ELR (cell line): ENCODE measurements at places on chromosomes 2 and 18.

DNA sequence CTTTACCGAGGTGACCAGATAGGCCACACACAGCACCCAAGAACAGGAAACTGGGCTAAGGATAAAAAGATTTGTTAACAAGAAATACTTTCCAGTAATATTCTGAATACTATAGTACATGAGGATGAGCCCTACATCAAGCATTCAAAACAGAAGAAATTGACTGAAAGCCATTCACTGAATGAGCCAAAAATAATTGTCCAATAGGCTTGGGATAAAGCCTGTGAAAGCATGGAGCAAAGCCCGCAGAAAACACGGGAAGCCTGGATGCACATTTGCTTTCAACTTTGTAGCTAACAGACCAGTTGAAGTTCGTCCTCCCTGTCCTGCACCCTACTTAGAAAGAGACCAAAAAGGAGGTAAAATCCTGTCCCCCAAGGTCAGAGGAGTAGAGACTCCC lies 56.3 kb downstream of the DIPK1C start:
- DNase-seq = no peak

GRCh38 chr2:28423856-28424605 lies 31.4 kb downstream of the FOSL2 start:
- no peak for DNase-seq

GRCh38 chr2:207474863-207475485 lies 54.8 kb upstream of the CREB1 start:
- DNase-seq = peak; percentile 77

GRCh38 chr2:182210669-182211068 lies 216.2 kb downstream of the PDE1A start:
- no peak for DNase-seq

GRCh38 chr2:63530704-63531279 lies 57.5 kb downstream of the WDPCP start:
- DNase-seq = no peak

- peak; percentile 91 for DNase-seq
Measured at GRCh38 chr2:11738589-11739436, 7.6 kb upstream of the LPIN1 start.

DNA sequence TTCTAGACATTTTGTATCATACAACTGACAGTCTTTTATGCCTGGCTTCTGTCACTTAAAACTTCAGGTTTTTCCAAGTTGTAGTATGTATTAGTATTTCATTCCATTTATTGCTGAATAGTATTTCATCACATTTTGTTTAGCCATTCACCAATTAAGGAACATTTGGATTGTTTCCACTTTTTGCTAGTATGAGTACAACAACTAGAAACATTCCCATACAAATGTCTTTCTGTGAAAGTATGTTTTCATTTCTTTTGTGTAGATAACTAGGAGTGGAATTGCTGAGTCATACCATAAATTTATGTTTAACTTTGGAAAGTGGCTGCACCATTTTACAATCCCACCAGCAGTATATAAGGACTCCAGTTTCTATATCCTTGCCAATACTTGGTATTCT lies 135.9 kb downstream of the ATAD2B start:
- DNase-seq = peak; percentile 23

DNA sequence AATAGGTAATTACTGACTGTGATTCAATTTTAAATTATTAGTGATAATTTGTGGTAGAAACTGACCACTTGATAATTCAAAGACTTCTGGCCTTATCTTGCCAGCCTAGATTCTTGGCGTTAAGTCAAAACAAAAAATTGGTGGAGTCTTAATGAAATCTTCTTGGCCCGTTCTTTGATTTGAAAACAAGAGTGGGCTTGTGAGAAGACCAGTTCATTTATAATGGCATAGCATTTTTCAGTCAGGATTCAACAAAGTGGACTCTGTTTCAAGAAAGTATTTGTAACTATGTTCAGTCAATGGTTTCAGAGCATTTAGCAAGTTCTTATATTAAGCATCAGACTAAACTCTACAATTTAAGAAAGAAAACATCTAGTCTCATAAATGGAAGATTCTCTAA lies 26.0 kb downstream of the ITGA4 start:
- DNase-seq = no peak

DNA sequence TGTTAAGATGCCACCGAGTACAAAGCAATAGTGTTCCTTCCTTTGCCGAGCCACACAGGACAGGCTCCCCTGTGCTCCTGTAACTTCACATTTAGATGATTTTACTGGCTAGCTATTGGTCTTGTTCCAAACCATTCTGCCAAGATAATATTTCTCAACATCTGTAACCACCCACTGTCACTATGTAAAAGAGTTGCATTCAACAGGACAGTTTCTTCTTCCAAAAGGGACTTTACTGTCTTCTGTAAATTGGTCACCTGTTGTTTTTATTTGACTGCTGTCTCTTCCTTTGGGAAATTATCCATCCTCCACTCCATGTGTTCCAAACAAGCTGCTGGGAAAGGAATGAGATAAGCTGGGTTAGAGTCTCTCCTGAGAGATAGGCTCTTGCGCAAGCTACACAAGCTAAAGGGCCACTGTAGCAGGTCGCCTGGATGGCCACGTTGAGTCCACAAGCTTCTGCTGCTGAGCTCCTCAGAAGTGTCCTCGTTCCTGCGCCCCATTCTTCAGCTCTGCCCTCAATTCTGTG lies 14.4 kb upstream of the BZW1 start:
- no peak for DNase-seq

DNA sequence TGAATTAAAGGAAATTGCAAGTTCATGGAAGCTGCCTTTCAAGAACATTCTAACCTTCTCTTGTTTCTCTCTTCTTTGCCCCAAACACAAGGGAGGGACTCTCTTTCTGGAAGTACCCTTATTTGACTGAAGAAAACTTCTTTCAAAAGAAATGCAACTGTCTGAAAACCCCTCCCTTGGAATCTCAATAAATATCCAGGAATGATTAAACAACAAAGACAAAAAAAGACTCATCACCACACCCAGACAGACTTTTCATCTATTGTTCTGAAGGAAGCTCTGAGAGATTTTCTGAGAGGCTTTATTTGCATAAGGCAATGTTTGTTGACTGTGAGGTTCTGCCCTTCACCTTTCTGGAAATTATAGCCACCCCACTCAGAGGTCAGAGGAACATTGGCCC lies 1260.9 kb downstream of the LRP1B start:
- no peak for DNase-seq

DNA sequence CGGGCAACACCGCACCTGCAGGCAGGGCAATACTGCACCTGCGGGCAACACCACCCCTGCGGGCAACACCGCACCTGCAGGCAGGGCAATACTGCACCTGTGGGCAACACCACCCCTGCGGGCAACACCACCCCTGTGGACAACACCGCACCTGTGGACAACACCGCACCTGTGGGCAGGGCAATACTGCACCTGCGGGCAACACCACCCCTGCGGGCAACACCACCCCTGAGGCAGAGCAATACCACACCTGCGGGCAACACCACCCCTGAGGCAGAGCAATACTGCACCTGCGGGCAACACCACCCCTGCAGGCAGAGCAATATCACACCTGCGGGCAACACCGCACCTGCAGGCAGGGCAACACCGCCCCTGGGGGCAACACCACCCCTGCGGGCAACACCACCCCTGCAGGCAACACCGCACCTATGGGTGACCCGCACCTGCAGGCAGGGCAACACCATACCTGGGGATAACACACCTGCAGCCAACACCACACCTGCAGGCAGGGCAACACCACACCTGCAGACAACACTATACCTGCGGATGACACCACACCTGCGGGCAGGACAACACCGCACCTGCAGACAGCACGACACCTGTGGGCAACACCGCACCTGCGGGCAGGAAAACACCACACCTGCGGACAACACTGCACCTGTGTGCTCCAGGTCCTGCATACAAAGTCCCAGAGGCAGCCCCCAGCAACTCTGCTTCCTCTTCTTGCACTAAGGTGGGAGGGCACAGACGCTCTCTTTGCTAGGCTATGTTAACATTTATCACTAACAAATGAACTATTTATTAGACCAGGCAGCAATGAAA lies 57.7 kb downstream of the EIPR1 start:
- no peak for DNase-seq

DNA sequence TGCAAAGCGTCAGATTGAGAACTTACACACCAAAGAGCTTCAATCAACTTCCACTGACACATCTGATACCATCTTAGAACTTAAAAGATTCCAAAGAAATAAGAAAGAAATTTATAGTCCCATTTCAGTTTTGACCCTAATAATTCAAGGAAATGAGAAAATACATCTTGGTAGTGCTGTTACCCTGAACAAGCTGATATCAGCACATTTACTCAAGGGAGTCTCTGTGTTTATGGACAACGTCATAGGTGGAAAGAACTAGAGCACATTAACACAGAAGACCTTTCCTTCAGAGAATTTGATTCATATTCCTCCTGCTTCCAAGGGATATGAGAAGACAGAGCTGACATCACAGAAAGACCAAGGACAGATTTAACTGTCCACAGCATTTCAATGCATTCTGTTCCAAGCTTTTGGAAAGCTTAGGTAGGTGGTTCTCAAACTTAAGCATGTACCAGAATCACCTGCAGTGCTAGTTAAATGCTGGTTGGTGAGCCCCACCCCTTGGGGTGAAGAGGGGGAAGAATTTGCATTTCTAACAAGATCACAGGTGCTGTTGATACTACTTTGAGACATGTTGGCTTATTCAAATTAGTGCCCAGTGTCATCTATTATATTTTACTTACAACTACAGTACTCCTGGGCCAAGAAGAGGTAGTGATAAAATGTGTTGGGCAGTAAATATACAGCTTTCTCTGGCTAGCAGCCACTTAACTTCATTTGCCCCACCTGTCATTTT lies 59.8 kb downstream of the LDAH start:
- DNase-seq = no peak

DNA sequence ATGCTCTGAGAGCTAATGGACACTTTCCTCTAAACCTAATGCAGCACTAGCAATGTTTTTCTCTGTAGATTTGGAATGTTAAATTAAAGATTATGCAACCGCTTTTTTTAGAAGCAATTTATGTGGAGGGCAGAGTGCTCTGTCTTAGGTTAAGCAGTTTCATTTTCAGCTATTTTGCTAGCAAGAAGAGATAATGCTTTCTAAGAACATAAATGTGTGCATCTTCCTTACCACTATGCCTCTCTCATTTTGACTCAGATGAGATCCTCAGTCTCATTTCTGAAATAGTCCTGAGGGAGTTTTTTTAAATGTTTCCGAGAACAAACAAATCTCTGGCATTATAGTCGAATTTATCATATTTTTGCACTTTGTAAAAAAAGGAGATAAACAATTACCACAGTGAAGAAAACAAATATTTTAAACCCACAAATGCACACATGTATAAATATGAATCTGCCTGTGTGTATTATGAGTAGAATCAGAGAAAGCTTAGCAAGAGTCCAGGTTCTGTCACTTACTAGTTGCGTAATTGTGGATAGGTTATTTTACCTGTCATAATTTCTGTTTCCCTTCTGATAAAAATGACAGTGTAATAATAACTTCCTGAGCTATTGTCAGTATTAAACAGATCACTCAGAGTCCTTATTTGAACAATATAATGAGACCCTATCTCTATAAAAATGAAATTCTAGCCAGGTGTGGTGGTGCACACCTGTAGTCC lies 207.7 kb upstream of the CRIM1 start:
- DNase-seq = no peak

GRCh38 chr2:75602724-75603342 lies 42.1 kb upstream of the EVA1A start:
- peak; percentile 96 for DNase-seq

DNA sequence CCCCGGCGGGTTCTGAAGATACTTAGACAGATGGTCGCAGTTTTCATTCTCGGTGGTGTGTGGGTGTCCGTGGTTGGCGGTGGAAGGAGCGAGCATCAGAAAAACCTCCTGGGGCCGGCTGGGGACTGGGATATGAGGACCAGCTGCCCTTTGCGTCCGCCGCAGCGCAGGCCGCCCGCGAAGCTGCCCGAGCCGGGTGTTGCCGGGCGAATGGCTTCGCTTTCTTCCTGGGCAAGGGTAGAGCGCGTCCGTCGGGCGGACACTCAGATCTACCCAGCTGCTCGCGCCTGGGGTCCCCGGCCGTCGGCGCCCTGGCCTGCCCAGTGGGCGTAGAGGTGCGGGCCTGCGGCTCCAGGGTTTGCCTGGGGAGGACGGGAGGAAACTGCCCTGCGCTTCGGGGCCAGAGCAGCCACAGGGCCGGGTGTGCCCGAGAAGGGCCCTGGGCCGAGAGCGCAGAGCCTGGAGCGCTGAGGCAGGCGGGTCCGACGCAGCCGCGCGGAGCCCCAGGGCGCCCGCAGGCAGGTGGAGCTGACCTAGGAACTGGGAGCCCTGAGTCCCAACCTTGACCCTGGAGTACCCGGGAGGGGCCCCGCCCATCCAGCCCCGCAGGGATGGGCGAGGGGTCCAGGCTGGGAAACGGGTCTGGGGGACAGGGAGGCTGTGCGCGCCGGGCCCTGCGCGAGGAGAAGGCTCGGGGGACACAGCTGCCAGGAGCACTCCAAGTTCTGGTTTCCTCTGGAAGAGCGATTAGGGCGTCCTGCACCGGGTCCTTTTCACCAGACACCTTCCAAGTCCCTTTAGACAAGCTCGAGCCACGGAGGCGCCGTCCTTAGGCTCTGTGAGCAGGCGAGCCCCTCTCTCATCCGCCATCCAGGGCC lies 1.3 kb downstream of the TWIST2 start:
- DNase-seq = peak; percentile 64

GRCh38 chr2:173030561-173031490 lies 44.8 kb upstream of the MAP3K20 start:
- DNase-seq = no peak

DNA sequence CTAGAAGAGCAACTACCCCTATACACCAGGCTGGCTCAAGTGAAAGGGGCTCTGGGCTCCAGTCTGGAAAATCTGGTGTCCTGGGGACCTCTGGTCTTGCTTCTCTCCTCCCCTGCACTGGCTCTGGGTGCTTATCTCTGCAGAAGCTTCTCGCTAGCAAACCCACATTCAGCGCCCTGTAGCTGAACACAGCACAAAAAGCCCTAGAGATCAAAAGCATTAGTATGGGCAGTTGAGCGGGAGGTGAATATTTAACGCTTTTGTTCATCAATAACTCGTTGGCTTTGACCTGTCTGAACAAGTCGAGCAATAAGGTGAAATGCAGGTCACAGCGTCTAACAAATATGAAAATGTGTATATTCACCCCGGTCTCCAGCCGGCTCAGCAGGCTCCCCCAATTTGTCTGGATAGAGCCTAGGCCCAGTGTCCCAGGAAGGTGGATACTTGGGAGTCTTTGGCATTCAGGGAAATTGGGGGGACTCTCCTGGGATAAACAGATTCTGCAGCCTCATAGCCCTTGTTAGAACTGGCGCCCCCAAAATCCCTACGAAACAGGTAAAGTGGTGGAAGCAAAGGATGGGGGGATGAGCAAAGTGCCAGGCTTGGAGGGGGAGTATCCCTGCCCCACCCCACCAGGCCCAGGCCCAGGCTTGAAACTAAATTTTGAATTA lies 2.5 kb upstream of the HOXD4 start:
- no peak for DNase-seq
